ENCODE measurements at places on chromosomes 7 and 10.

DNA sequence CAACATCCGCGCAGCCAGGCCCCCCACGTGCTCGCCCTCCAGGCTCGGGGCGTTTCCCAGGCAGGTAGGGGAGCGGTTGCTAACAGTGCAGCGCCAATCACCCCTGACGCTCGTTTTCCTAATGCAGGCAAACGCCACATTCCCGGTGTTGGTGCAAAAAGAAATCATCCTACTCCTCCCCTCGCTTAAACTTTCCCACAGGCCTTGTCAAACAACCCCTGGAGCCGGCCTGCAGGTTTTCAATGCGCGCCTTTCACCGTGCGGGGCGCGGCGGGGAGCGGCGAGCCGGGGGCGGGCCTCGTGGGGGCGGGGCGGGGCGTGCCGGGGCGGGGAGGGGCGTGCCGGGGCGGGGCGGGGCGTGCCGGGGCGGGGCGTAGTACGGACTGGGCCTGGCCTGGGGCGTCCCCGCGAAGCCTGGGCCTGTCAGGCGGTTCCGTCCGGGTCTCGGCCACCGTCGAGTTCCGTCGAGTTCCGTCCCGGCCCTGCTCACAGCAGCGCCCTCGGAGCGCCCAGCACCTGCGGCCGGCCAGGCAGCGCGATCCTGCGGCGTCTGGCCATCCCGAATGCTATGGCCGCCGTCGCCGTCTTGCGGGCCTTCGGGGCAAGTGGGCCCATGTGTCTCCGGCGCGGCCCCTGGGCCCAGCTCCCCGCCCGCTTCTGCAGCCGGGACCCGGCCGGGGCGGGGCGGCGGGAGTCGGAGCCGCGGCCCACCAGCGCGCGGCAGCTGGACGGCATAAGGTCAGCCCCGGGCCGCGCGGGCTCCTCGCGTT lies at the start of gene ECHDC3:
TSS of gene ECHDC3 (plus strand) at position 374 of the 770 bp plus-strand sequence. CDS start at position 569, 195 bp downstream.
- DNase-seq: peak; percentile 7

DNA sequence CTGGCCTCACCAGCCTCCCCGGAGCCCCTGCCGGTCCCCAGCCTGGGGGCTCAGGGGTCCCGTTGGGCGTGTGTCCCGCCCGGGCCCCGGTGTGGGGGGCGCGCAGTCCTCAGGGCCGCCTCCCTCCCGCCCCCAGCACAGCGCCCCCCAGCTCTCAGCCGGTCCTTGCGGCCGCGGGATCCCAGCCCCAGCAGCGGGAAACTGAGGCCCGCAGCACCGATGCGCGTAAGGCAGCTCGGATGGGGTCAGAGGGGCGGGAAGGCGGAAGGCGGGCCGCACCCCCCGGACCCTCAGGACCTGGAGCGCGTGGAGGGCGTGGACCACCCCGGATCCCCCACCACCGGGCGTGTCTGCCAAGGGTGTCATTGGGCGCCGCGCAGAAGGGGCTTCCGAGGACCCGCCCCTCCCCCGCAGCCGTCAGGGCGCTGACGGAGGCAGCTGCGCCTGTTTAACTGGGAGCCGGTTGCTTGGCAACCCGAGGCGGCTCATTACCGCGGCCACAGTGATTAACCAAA lies 14.9 kb downstream of the UNCX start:
- DNase-seq: no peak

DNA sequence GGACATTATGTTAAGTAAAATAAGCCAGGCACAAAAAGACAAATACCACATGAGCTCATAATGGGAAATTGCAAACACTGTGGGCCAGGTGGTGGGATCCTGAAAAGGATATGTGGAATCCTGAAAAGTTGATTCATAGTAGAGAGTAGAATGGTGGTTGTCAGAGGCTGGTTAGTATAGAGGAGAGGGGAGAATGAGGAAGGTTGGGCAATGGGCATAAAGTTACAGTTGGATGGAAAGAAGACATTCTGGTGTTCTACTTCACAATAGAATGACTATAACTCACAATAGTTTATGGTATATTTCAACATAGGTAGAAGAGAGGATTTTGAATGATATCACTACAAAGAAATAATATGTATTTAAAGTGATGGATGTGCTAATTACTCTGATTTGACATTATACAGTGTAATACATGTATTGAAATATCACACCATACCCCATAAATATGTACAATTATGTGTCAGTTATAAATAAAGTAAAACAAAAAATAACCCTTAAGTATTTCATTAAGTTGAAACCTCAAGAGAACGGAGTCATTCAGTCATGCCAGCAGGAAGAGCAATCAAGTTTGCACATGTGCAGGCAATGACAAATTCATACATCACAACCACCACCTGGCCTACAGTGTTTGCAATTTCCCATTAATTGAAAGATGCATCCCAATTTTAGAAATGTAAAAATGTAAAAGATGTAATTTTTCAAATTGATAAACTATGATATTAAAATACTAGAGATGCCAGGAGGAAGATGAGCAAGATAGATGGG lies 156.7 kb downstream of the MAGI2 start:
- DNase-seq: no peak

GRCh38 chr10:58050575-58050974 lies 217.1 kb downstream of the IPMK start:
- DNase-seq: no peak

DNA sequence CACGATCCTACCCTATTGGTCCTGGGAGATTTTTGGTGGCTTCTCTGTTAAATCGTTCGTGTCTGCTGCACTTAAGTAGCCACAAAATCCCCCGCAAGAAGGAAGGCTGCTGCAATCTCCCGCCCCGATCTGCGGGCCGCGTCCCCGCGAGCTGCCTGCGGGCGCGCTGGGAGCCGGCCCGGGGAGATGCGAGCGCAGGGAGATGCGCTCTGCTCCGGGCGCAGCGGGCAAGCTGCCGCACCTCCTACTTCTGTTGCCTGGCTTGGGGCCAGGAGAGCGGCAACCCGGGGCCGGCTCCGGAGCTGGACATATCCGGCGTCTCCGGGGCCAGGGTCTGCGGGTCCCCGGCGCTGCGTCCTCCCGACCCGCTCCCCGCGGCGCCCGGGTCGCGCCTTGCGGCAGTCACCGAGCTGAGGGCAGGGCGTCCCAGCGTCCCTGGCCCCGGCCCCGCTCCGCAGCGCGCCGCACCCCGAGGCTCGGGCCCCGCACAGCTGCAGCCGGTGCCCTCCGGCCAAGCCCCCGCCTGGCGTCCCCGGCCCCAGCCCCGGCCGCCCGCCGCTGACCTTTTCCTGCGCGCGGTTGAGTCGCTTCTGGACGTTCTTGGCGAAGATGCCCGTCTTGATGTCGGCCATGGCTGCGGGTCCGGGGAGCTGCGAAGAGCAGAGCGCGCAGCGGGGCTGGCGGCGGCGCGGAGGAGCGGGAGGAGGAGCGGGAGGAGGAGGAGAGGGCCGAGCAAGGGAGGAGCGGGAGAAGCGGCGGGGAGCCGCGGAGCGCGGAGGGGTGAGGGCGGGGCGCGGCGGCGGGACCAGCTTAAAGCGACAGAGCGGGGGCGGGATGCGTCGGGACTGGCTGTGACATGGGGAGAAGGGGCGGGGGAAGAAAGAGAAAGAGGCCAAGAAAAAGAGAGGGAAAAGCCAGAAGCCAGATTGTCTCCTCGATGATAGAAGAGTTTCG lies at the start of gene AMPH:
TSS of gene AMPH (minus strand) at position 654 of the 954 bp plus-strand sequence. CDS start at position 632, 22 bp downstream.
- DNase-seq: no peak

Measured in GM04504 (cell line).